ENCODE measurements at places on chromosomes 5 and 9.

- DNase-seq: no peak
Measured at GRCh38 chr9:29214154-29214689, 1640.9 kb upstream of the C9orf72 start.

DNA sequence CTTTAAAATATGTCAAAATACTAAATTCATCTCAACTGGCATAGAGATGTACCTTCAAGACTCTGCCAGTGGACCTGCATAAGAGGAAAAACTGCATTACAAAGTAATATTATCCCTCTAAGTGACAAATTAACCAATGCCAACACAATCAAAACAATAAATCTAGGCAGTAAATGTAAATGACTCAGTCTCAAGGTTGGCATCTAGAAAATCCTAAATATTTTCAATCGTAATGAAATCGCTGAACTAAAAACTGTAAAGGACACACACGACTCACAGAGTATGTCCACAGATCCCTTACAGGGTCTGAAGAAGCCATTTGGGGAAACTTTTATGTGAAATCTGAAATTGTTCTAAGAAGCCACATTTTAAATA is 31.2 kb downstream of the ERMP1 start:
- DNase-seq: no peak

DNA sequence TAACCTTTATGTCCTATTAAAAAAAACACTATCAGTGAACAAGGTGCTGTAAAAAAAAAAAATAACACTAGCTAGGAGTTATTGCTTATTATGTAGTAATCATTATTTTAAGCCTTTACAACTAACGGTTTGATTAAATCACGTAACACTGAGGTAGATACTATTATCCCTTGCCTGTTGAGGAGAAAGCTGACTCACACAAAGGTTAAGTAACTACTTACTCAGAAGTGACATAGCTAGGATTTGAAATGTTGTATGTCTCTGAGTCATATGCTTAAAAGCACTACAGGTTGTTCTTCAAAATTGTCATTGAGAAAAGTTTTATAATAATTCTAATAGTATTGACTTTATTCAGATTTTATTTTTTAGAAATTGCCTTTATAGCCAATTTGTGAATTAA is 8.8 kb downstream of the TENT2 start:
- DNase-seq: no peak

DNA sequence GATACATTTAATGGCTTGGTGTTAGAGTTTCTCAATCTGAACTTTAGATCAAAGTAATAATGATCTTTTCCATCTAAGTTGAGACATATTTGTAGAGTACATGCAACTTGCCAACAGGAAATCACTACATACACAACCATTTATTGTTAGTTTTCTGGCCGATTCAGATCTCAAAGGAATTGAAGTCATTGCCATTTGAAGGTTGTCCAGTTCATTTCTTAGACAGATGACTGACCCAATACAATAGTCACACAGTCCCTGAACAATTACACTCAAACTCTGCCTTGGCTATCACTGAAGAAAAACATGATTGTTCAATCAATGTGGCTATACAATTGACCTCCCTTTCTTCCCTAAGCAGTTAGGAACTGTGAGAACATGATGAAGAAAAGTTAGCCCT is 753.2 kb upstream of the RIOK2 start:
- no peak for DNase-seq

- DNase-seq: no peak
Measured at GRCh38 chr5:94010814-94011213, 269.4 kb upstream of the POU5F2 start.

GRCh38 chr5:6780802-6781391 is 67.7 kb downstream of the TENT4A start:
- DNase-seq: no peak

GRCh38 chr9:68541568-68541967 is 885 bp upstream of the TMEM252 start:
- no peak for DNase-seq

DNA sequence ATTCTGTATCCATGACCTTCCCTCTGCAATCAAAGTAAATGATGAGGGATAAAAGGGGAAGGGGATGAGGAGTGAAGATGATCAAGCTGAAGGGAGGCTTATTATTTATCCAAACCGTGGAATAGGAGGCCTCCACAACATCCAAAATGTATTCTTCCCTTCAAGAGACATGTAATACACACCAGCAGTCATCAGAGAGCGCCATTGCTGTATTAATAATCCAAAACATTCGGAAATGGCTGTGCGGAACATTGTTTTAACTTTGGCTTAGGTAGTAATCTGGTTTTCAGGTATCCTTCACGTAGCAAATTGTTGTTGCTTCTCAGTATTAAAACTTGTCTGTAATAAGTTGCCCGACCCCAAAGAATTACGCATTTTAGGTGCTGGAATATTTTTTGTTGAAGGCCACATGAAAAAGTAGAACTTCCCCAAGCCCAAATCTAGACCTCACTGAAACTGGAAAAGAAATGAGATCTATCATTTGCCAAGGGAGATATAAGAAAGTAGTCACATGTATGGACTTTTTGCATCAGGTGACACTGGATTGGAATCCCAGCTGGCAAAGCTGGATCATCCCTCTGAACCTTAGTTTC is 2.6 kb upstream of the BOD1 start:
- no peak for DNase-seq

DNA sequence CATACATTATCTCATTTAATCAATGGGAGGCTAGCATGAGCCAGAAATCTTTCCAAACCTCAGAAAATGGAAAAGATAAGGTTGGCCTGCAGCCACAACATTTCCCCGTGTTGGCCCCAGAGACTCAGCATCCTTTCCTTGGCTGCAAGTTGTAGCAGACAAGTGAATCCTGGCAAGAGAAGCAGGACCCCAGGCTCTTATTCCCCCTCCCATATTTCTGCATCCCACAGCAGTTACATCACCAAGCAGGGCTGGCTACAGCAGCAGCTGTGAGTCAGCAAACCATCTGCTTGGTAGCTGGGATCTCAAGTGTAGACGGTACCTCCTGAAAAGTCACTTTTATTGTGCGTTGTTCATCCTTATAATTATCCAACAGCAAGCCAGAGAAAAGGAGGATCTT is 212.4 kb downstream of the GNA14 start:
- DNase-seq: no peak

DNA sequence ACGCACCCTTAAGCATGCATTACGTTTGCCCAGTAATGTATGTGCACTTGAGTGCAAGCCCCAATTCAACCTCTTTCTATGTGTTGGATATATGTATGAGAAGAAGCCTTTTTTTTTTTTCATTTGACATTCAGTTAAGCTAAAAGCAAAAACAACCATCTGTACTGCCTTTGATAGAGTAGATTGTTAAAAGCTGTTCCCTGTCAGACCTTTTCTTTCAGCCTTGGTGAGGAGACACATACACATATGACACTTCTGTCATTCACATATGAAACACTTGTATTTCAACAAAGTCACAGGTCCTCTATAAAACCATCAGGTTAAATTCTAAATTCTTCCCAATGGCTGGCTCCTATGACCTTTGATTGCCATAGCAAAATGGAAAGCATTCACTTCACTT is 40.2 kb upstream of the STARD4 start:
- DNase-seq: no peak

DNA sequence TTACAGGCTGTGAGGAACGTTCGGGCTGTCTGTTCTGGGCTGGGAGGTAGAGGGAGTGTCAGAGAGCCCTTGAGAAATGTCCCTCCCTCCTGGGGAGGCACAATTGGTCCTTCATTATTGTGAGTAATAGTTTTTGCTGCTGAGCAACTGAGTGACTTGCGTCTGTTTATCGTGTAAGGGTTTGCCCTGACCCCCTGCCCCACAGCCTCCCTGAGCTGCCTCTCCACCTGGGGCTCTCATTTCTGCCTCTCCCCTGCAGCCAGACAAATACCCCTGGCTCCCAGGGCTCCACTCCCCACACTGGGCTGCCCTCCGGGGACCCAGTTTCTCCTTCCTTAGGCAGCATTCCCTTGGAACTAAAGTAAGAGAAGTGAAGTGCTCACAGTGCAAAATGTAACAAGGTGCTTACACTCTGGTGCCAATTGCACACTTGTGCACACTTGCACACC is 174.9 kb upstream of the MVB12B start:
- DNase-seq: no peak

DNA sequence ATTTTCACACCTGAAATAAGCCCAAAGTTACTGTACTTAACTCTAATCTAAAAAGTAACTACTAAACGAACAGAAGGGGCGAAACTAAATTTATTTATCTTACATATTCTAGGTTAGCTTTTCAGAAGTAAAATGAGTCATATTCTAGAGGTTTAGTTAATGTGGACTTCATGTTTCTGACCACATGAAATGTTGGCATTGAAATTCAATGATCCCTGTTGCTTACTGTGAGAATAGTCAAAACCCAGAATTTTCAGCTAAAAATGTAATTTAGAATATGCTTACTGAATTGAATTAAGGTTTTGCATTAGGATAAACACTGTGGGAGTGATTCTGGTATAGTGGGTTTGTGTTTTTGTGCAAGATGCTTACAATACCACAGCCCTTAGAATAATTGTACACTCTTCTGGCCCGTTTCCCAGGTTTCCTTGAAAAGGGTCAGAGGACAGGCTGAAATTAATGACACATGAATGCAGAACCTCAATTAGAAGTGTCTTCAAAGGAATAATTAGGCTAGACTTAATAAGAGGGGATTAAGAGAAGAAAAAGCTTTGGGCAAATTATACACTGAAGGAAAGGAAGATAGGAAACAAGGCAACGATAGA is 1.4 kb upstream of the SNX18 start:
- DNase-seq: no peak

DNA sequence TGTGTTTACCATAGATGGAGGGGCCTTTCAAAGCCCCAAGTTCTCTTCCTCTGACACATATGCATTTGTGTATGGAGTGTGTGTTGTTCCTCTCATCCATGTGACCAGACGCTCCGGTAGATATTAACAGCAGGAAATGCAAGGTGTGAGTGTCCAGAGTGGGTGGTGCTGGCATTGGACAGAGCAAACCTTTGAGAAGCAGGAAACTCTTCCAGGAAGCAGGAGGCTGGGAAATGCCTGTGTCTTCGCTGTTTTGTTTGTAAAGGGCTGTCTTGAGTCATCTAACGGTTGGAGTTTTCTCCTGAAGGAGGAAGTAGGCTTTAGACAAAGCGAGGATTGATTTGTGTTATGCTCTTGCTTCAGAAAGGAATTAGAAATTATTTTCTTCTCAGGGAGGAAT is 370.9 kb downstream of the PLK2 start:
- no peak for DNase-seq

DNA sequence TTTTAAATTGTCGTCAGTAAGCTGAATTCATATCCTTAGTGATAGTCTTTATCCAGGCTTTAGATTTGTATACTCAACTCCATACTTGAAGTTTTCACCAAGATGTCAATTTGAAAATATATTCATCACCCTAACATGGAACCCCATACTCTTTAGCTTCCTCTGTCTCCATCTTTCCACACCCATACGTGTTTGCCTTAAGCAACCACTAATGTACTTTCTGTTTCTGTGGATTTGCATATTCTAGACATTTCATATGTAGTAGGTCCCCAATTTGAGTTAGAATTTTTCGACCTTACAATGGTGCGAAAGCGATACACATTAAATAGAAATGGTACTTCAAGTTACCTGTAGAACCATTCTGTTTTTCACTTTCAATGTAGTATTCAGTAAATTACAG is 65.2 kb downstream of the NSD1 start:
- DNase-seq: no peak

- DNase-seq: no peak
Measured at GRCh38 chr9:3045153-3045552, 201.3 kb upstream of the PUM3 start.

DNA sequence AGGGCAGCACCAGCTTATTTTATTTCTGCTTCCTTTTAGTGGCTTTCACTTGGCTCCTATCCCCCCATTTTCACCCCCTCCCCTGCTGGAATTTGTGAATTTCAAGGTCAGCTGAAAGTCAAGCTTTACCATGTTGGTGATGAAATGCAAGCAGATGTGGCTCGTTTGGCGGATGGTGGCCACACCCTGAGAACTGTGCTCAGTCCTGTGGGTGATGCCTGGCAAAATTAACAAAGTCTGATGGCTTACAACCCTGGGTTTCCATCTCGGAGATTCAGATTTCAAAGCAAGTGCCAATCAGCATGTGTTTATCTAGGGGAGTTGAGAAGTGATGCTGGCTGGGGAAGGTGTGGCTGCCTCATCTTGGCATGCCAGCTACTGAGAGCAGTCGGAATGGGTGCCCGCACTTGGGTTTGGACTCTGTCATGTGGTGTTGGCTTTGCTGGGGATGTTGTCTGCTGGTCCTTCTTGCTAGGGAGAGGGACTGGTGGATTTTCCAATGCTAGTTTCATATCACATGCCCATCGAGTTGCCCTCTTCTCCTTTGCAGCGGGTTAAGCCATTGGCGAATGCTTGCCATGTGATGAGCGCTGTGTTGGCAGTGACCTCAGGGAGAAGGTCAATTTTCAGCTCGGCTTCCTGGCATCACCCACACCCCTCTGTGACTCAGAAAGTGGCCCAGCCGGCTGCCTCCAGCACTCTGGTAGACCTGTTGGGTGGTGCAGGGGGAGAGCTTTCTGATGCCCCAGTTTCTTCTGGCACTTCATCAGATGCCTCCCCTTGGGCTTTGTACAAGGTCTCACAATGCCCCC is 77.0 kb upstream of the PITX1 start:
- no peak for DNase-seq

- DNase-seq: no peak
Measured at GRCh38 chr5:132595624-132596023, 38.8 kb downstream of the RAD50 start.

- no peak for DNase-seq
Measured at GRCh38 chr9:87243602-87244001, 254.1 kb upstream of the DAPK1 start.

DNA sequence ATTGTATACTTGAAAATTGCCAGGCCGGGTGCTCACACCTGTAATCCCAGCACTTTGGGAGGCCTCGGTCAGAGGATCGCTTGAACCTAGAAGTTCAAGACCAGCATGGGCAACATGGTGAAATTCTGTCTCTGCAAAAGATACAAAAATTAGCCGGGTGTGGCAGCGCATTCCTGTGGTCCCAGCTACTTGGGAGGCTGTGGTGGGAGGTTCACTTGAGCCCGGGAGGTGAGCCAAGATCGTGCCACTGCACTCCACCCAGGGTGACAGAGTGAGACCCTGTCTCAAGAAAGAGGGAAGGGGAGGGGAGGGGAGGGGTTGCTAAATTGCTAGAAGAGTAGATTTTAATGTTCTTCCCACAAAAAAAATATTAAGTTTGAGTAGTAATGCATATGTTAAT is 53.2 kb downstream of the FNBP1 start:
- DNase-seq: no peak

DNA sequence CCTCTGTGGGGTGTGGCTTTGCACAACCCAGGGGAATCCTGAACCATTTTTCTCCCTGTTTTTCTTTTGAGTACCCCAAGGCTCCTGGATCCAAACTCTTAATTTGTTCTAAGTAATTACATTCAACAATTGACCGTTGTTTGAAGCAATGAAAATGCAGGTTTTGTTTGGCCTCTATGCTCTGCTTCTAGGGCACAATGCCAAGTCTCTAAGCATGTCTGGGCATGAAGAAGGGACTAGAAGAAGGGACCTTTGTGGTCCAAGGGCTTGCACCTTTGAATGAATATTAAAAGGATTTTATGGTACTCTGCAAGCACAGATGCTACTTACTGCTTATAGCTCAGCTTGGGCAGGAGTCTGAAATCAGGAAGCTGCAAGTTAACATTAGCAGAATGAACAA is 6.6 kb upstream of the ENC1 start:
- DNase-seq: peak; percentile 8
